ENCODE measurements at places on chromosomes 3 and 15.

DNA sequence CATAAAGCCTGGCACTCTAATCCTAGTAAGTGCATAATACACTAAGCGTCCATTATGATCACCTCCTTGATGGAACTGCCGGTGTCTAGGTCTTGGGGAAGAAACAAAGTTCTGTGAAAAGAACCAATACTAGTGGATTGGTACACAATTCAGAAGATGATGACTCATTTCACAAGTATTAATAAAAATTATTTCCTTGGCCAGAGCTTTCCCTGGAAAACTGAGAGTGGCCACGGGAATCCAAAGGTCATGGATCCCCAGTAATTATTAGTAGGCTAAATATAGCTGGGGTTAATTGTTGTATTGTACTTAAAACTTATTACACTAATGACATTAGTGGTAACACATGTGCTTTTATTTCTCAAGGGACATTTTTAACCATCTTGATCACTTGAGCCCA is 808.0 kb upstream of the NR2F2 start:
- DNase-seq = no peak

- DNase-seq = no peak
These were observed 15.0 kb upstream of the FBLN2 start for GRCh38 chr3:13533885-13534301.

DNA sequence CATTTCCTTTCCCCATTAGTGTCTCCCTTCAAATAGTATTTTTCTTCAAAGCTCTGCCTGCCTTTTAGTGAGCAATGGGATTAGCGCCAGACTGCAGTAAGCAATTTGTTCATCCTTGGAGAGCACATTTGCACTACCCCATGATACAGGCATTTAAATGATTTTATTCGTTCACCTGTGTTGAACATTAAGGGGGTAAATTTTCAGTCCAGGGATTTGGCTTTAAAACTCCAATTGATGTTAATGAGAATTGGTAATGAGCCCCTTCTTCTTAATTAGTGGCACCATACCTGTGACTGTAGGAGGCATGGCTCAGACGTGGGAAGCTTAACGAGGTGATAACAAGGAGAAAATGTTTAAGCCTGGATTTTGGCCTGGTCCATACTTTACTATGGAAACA is 161.4 kb upstream of the NANOGP8 start:
- no peak for DNase-seq

DNA sequence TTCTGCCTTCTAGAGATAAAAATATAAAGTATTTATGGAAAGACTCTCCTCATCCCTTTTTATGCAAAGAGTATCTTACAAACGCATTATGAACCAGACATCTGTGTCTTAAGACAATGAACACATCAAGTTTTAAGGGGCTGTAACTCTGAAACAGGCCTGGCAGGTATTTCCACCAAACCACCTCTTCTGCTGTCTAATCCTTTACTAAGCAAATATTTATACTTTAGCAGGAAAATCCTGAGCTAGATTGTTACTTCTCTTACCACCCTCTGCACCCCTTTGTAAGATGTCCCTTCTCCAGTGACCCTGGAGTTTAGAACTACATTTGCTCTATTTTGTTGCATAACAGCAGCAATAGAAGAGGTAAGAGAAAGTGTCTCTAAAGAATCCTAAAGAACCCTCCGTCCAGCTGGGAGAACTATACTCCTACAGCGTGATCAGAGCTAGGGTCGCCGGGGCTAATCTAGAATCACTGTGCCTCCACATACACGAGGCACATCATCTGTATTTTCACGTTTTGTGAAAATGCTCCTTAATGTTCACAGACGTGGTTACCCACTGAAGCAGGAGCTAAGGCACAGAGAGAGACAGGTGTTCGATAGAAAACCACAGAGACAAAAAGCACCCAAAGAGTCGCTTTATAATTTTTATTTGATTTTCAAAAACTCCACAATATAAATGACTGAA is 129.6 kb downstream of the FOXP1 start:
- no peak for DNase-seq

DNA sequence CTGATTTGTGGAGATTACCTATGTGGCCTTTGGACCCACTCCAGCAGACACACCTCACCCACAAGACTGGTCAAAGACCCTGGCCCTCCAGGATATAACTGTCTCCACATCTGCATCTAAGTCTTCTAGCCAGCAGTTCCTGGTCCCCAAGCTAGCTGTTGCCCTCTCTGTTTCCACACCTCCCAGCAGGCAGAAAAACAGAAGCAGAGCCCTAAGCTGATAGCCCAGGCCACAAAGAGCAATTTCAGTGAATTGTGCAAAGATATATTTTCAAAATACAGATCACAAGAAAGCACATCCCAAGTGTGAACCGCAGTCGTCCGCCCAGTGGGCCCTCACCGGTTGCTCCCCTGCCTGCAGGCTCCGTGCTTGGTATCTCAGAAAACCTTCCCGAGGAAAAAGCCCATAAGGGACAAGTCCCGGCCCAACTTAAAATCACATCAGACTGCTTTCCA is 2.6 kb downstream of the TNIK start:
- no peak for DNase-seq
